ENCODE measurements at places on chromosomes 7 and 10.

DNA sequence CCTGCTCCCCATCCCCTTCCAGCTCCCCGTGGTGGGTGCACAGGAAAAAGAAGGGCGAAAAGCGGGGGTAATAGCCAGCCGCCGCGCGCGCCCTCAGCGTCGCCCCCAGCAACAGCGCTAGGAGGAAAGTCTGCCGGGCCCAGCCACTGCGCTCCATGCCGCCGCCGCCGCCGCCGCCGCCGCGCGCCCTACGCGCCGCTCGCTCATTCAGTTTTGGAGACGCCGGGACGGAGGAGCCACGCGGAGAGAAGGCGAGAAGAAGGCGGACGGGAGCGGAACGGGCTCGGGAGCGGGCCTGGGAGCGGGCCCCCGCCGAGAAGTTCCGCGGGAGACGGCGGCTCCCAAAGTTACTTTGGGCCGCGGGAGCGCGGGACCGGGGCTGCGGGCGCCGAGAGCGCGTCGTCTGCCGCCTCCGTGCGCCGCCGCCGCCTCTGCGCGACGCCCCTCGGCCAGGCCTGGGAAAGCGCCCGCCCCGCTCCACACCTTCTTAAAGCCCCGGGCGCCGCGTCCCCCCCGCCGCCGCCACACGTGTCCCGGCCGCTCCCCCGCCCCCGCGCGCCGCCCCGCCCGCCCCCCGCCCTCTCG, at the start of gene RELN:
TSS of gene RELN (minus strand) at position 459 of the 585 bp plus-strand sequence. CDS start at position 157, 302 bp downstream.
- peak; percentile 46 for DNase-seq

DNA sequence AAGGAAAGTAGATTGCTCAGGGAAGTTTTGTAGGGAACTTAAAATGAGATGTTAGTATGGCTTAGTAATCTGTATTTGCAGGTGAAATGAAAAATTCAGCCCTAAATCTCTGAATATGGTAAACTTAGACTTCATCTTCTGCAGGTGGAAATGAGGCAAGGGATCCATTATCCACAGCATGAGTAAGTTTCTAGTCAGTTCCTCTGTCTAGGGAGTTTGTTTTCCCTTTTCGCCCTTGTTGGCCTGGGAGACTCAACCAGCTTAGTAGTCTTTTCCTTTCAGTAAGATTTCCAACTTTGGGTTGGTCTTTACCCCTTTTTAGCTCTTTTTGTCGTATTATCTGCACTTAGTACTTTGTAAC, 65.6 kb downstream of the ZEB1 start:
- no peak for DNase-seq

GRCh38 chr7:137755427-137755826, 91.3 kb downstream of the DGKI start:
- no peak for DNase-seq

- DNase-seq: no peak
Measured at GRCh38 chr10:1128115-1128514, 71.9 kb downstream of the WDR37 start.

DNA sequence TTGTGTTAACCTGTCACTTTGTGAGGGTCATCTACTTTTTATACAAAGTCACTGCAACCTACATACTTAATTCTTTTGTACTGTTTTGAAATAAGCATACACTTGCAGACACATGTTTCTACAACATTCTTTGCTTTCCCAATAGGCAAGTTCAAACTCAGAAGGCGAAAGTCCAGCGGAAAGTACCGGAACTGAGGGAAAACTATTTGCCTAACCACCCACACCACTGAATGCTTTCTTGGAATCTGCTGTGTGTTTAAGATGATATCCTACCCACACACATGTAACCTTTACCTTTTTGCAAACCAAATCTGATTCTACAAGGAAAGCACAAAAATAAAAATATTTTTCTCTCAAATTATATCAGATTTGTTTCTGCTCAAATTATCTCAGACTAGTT, 139.4 kb upstream of the AGR3 start:
- peak; percentile 10 for DNase-seq

DNA sequence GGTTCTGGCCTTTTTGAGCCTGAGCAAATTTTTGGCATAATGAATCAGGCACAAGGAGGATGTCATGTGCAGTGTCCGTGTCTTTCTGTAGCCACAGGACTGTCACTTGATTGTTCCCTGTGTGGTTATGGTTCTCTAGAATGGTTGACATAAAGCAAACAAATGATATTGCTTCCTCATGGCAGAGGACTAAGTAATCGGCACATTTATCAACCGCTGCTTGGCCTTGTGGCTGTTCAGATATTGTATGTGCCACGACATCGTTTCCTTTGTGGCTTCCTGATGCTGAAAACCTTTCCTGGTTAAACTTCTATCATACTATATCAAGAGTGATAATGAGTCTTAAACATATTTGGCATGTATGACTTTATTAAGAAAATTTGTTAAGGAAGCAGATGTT, 598.8 kb downstream of the SUGCT start:
- DNase-seq: no peak

DNA sequence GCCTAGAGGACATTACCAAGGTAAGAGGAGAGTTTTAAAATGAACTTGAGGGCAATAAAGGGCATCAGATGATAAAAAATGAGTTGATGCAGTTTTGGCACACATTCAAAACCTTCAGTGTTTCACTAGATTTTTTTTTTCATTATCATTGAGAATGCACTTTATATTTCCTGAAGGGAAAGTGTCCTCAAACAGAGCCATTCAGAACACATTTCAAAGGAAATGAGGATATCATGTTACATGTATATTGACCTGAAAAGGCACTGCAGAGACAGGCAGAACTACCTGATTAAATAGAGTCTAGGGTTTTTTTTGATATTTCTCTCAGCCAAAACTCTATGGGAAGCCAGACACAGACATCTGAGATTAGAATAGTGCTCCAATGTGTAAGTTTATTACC, 454.0 kb downstream of the NEBL start:
- no peak for DNase-seq

GRCh38 chr10:97762816-97763215, 9.0 kb downstream of the SFRP5 start:
- DNase-seq: peak; percentile 72

GRCh38 chr10:73232887-73233286, 14.2 kb downstream of the DNAJC9 start:
- DNase-seq: no peak

DNA sequence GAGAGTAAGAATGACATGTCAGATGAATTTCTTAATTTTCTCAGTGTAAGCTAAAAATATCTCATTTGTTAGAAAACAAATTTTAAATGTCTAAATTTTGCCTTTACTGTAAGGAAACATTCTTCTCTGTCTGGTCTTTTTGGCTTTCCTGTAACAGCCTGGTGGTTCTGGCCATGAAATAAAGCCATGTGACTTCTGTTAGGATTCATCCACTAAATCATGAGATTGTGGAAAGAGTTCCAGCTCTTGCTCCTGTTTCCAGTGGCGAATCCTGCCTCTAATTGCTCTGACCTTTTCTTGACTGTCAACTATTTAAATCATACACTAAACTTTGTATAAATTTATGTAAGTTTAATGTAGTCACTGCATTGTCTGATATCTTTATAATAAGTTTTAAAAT, 398.5 kb upstream of the AKR1E2 start:
- no peak for DNase-seq

DNA sequence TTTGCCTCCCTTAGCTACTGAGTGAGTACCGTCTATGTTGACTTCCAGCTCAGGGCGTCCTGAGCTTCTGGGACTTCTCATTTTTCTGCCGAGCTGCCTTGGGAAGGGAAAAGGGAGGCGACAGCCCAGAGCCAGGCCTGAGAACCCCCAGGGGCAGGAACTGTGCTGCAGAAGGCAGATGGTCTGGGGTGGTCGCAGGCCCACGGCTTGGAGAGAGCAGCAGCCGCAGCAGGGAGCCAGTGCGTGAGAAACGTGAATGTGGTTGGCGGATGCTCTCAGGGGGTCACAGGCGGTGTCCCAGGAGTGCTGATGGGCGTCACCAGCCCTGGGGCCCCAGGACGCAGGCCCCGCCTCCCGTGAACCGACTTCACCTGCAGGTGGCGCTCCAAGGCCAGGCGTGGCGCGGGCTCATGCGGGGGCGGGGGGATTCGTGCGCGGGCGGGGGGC, 9.2 kb upstream of the PWWP2B start:
- DNase-seq: peak; percentile 94

- peak; percentile 47 for DNase-seq
Measured at GRCh38 chr10:14605231-14605925, 169.3 kb downstream of the FAM107B start.

DNA sequence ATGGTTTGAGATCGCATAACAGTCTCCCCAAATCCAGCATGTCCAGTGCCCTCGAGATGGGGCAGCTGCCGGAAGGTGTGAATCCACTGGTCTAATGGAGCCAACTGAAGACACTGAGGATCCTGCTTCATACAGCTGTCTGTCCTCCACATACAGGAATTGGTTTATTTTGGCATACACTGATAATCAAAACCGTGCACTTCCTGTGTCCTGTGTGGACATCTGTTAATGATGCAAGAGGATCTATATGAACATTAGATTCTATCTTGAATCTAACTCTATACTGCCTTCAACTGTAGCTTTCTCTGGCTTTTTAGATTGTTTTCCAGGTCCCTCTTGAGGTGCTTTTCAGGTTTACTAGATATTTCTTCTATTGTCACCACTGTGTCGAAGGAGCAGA, 3.0 kb upstream of the JAZF1 start:
- no peak for DNase-seq

- DNase-seq: no peak
Measured at GRCh38 chr7:47430422-47430821, 151.5 kb downstream of the TNS3 start.

GRCh38 chr7:114047889-114048288, 129.1 kb upstream of the PPP1R3A start:
- DNase-seq: peak; percentile 12

DNA sequence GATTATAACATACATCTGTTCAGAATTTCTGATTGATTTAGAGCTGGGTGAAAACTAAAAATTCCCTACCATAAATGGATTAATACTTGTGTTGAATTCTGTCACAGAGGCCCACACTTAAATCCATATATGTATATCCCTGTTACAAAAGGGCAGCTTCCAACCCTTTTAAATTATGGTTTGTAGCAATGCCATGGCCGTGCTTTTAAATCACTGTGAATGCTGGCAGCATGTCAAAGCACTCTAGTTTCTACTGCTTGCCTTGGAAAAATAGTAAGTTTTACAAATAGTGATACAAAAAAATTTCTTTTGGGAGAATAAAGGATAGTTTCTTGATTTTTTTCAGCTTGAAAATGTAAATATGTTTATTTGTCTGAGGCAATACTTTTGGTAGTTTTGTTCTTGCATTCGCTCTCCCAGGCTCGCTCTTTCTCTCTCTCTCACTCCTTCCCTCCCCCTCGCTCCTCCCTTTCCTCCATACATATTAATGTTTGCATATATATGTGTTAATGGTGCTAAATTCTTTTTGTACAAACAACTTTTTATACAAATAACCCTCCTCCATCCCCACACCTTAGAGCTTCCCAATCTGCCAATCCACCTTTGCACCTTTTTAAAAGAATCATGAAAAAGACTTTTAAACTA, 29.8 kb downstream of the TES start:
- no peak for DNase-seq

GRCh38 chr10:125057158-125058001, 103.0 kb downstream of the CTBP2 start:
- DNase-seq: peak; percentile 80

DNA sequence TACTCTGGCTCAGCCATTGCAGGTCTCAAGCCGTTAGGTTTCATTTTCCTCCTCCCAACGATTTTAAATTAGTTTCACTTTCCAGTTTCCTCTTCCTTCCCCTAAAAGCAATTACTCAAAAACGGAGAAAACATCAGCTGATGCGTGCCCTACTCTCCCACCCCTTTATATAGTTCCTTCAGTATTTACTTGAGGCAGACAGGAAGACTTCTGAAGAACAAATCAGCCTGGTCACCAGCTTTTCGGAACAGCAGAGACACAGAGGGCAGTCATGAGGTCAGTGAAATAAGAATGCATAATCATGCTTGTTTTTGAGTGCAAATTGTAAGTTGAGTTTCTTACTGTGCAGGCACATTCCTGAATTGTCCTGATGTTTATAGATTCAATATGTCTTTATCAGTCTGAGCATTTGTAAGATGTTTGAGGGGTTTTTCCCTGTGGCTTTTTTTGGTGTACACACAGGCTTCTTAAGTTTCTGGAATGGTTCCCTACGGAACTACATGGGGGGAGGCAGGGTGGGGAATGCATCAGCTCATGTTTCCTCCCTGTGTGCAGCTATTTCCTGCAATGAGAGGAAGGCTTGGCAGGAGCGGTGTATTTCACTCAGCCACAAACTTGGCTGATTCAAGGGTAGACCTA, at the start of gene IFIT3:
TSS of gene IFIT3 (plus strand) at position 195 of the 639 bp plus-strand sequence. CDS start at position 272, 77 bp downstream.
- peak; percentile 84 for DNase-seq

DNA sequence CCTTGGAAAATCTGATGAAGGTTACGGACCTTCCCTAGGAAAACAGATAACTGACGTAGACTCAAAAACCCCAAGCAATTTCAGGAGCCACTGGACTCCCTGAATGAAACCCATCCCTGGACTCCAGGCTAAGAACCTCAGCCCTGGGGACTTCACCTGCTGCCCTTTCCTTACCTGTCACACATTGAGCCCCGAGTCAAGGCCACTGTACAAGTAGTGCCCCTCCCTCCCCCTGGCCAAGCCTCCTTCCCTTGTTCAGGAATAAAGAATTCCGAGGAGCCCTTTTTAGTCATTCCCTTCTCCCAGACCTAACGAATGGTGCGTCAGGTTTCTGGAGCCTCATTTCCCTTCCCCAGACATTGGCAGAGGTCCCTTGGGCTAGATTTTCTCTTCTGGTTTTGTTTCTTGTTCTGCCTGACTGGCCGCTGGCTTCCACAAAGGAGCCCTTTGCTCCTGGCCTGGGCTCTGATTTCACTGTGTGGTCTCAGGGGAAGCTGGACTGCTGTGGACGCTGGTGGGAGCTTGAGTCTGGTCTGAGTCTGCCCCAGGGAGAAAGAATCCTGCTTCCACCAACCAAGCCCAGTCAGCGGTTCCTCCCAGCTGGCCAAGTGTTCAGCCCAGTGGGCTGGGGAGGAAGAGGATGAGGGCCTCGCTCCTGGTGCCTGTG, 31.7 kb downstream of the ZNF775 start:
- DNase-seq: no peak

- DNase-seq: no peak
Measured at GRCh38 chr7:50653126-50653864, 88.1 kb upstream of the DDC start.

GRCh38 chr7:28203508-28204240, 23.1 kb upstream of the JAZF1 start:
- DNase-seq: no peak

Measured in AG08396 (cell line).